SJSA1 (cell line): ENCODE measurements at places on chromosomes 6 and 20. TPM values are rescaled to one million over a fixed set of nuclear protein-coding genes. Genes with fewer than 3 reads are reported as not detected.
A peak's percentile ranks its signal among the peaks of the same experiment; 100 is the strongest.

TSPO2 gene
- total RNA-seq: not detected in 2 replicates

DNA sequence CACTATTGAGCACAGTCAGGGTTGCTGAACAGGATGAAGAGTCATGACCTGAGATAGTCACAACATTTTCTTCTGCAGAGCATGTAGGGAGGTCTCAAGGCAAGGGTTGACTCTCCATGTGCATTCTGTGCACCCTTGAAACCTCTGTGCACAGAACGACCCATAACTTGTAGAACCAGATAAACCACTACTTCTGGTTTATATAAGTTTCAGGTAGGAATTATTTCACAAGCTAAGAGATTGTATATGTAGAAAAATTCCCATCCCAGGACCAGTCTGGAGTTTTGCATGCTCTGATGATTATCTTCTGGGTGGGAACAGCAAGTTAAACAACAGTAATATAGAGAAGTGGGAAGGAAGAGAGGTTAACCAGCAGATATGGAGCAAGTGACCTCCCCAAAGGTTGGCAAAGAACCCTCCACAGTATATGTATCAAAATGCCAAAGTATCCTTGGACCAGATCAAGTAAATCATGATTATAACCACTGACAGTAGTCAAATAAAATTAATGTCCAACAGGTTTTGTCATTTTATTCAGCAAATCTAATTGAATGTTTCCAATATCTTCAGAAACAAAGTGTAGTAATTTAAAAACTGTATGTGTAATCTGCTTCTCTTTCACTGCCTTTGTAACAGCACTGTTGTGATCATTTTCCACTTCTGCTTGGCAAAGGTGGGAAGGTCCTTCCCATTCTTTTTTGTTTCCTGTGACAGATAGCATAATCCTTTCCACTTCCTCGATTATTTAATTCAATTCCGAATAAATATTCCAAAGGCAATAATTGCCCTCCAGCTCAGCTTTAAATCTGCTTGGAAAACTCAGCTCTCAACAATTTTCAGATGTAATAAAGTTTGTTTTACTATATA is 104.4 kb downstream of the SYNE1 start:
- DNase-seq: no peak

DNA sequence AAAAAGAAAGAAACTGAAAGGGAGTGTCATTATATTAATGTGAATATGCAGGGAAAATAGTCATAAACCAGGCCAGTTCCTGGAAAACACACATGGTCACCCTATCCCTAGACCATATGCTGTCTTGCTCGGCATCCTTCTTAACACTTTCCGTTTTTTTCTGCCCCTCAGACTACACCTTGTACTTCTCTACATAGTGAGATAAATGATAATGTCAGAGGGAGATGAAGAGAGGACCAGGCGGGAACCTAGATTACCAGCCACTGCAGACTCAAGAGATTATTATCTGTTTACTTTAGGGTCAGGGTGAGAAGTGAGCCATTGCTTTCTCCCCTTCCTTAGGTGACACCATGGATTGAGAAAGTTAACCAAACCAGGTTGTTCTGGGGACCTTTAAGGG is 3.7 kb upstream of the RPP21 start:
- DNase-seq: no peak

DNA sequence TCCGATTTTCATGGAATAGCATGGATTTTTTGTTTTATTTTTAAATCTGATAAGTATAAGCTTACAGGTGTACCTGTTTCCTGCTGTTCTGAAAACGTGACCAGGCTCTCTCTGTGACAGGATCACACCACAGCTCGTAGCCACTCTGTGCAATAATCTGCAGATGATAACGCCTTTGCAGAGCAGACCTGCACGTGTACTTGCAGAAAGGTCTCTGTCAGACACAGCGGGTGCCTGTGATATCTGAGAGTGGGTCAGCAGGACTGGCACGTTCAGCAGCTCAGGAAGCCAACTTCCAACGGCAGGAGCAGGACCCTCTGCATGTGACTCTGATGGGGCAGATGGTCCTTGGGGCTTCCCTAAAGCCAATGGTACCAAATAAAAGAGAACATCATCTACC is 68.6 kb upstream of the HDDC2 start:
- no peak for DNase-seq

- DNase-seq: no peak
Observed at GRCh38 chr6:129621252-129621651, 88.7 kb downstream of the ARHGAP18 start.

DNA sequence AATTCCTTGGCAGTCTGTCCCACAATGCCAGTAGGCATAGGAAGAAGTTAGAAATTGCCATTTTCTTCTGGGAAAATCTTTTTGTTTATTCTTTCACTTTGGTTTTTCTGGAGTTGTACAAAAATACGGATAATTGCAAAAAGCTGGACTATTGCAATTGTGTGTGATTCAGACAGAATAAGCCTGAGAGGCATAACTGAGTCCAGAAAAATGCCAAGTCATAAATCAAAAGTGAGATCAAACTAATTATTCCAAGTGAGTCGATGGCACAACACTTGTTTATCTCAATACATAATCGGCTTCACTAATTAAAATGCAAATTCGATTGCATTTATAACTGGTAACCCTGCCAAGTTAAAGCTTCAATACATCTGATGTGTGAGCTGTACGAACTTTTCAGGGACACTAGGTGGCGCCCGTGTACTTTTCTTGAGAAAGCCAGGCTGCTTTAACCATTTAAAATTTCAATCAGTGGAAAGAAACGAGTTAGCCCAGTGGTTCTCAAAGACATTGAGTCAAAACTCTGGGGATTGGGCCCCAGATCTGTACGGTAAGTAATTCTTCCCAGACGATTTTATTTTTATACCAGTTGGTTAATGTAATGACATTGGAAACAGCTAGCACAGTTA is 102.6 kb downstream of the LAMP5 start:
- DNase-seq: peak; percentile 22
